ENCODE measurements at places on chromosomes 16 and 17. TPM values are rescaled to one million over a fixed set of nuclear protein-coding genes. Genes with fewer than 3 reads are reported as not detected.

GRCh38 chr17:46890638-46891037, 32.3 kb upstream of the GOSR2 start:
- no peak for DNase-seq

- peak; percentile 37 for DNase-seq
Observed at GRCh38 chr16:12580809-12581208, 222.9 kb downstream of the CPPED1 start.

GRCh38 chr17:3552916-3553315, 4.7 kb downstream of the TRPV3 start:
- no peak for DNase-seq

GRCh38 chr17:40349477-40349894, 15.1 kb downstream of the GJD3 start:
- DNase-seq: no peak

FOXC2 gene
- total RNA-seq: 11.9 TPM

C16orf96 gene
- 0.10 TPM for total RNA-seq

IRF8 gene
- 6.3 TPM for total RNA-seq

CX3CL1 gene
- 36.2 TPM for total RNA-seq

KPNB1 gene
- total RNA-seq: 193 TPM

TMC5 gene
- total RNA-seq: 3.4 TPM

CA5A gene
- not detected for total RNA-seq

All from posterior vena cava (tissue), 2 donors.